NCI-H1417 treated with DMSO at 0.1 percent for 48 hours (cell line): ENCODE measurements at places on chromosomes 4 and X.

- no peak for DNase-seq
Measured at GRCh38 chr4:153535772-153536513, 69.8 kb downstream of the TMEM131L start.

DNA sequence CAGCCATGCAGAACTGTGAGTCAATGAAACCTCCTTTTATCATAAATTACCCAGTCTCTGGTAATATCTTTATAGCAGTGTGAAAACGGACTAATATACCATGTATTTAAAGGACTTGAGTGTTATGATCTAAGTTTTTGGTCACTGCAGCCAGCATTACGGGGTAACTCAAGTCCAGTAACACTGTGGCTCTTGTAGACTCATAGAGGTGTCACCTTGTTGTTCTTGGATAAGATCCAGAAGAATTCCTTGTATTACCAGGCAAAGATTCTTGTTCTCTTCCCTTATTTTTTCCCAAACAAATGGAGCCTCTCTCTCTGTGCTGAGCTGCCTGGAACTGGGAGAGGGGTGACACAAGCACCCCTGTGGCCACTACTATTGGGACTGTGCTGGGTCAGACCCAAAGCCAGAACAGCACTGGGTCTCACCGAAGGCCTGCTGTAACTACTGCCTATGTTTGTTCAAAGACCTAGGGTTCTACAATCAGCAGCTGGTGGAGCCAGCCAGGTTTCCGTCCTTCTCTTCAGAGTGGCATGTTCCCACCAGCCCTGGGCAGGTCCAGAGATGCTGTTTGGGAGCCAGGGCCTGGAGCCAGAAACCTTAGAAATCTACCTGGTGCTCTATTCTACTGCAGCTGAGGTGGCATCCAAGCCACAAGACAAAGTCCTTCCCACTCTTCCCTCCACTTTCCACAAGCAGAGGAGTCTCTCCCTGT, 43.7 kb upstream of the MED14 start:
- DNase-seq = no peak

- DNase-seq = no peak
Measured at GRCh38 chrX:99703473-99703872, 706.6 kb downstream of the PCDH19 start.

GRCh38 chrX:38636949-38637819, 75.8 kb downstream of the TSPAN7 start:
- DNase-seq = no peak

GRCh38 chrX:38803588-38804431, 2.6 kb downstream of the MID1IP1 start:
- peak; percentile 39 for DNase-seq

DNA sequence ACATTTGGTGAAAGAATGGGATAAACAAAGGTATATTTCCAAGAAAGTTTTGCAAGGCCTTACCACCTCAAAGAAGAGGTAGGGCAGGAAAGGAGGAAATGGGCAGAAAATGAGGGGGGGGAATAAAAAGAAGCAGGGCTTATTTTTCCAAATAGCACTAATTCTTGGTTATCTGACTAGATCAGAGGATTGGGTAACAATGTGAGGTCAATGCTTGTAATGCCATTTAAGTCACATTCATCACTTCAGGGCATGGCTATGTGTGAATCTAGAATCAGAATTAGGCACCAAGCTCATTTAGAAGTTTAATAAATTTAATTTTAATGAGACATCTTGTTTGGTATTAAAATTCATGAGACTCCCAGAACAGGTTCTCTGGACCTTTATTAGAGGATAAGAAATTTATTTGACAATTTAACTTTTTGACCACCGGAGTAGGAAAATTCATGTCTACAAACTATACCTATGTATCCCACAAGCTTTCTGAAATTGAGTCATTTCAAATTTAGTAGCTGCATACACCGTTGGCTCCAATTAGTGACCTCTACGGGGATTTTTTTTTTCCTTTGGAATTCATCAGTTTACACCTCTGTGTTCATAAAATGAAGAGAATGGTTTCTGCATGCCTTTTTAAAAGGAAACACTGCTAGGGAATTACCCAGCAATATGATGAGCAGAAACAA, 1.4 kb upstream of the STS start:
- DNase-seq = no peak

GRCh38 chr4:52231526-52231925, 180.4 kb downstream of the SPATA18 start:
- no peak for DNase-seq

DNA sequence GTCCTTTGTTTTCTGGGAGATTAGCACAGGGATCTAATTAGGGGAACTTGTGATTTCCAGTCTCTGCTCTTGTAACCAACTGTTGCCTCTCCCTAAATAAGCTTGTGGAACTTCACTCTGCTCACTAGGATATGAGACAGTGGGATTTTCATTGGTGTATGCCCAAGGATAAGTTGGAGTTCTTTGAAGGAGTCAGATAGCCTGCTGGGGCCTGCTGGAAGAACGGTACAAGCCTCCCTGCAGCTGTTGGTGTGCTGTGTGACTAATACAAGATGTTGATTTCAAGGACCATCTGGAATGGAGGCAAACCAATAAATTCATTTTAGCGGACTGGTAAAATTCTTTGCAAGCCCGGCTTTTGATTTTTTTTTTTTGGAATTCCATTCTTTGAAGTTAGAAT, 167.0 kb downstream of the AASDH start:
- no peak for DNase-seq

GRCh38 chr4:169818063-169818679, 60.4 kb upstream of the HPF1 start:
- no peak for DNase-seq

DNA sequence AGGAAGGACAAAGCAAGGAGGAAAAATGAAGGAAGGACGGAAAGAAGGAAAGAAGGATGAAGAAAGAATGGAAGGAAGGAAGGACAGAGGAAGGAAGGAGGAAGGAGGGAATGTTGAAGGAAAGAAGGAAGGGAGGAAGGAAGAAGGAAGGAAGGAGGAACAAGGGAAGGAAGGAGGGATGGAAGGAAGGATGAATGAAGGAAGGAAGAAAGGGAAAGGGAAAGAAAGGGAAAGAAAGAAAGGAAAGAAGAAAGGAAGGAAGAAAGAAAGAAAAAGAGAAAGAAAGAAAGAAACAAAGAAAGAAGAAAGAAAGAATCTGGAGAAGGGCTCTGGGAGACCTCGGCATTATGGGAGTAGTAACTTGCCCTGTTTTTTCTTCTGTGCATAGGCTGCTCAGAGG, 70.8 kb upstream of the SHISA3 start:
- DNase-seq = no peak

DNA sequence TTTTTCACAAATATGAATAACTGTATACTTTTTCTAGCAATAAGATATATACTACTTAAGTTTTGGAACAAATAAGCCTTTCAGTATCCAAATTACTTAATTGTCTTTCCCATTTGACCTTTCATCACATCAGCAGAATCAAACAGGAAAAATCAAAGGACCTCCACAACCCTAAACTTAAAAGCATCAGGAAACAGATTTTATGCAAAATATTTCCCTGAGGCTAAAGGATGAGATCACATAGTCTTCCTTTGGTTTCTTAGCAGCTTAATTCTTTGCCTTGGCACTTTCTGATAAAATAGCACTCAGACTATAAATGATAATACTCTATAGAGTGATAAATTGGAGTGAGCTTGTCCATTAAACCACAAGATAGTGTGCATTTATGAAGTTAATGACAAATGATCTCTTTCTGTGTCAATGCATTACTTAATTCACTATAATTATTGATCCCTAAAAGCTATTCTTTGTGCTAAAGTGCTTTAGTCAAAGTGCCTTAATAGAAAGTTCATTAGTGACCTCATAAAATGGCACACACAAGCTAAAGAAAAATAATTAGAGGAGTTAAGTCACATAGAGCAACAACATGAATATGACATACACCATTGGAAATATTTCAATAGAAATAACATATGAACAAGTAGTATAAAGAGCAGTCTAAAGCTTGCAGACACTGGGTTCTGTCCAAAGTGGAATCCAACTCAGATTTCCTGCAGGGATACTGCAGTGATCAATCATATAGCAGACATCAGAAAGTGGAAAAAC, 15.7 kb upstream of the NDST3 start:
- DNase-seq = no peak

DNA sequence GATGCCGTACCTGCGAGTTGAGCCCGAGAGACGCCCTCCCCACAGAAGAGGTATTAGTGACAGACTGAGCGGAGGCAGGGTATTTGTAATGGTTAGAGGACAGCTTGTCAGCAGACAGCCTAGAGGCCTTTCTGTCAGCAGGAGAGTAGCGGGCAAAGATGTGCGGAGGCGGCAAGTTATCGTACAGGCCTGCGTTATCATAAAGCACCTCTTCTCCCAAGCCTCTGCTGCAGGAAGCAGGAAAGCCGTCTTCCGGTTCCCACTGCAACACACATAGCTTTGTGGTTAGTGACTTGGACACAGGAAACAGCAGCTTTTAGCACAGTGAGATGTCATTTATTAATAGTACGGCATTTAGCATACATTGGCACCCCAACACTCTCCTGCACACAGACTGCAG, 158.3 kb downstream of the AFAP1 start:
- no peak for DNase-seq

DNA sequence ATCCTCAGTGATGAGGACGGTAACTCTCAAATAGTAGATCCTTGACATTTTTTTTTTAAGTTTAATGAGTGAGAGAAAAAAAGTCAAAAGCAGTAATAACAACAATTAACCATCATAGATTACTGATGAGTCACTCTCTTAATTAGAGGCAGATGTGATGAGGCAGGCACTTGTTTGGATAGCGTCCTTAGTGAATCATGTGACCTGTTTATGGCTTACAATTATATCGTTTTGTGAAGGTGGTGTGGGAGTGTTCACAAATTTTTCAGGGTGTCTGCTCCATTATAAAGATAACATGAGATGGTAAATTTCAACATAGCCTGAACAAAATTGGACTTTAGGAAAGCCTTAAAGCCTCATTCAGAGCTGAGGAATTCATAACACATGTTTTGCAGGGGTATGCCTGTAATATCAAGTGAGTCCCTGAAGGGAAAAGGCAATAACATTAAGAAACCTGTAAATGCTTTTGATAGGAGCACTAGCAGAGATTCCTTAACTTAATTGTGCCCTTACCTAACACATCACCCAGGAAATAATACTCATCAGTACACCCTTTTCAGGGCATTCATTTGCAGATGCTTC, 51.9 kb upstream of the XIAP start:
- DNase-seq = no peak

DNA sequence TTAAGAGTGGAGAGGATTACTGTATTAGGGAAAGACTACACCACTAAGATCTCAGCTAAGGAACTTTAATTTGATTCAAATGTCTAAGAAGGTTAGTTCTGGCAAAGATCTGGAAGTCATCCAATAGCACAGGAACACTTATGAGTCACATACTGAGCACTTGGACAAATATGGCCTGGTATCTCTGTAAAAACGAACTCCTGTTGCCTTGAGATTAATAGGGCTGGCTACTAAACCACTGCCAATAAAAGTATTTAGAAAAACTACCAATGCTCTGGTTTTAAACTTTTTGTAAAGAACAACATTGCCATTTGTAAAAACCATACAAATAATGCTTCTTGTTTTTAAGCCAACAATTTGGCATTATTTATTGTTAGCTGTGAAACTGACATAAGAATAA, 70.5 kb downstream of the SEC24D start:
- no peak for DNase-seq

- DNase-seq = peak; percentile 45
Measured at GRCh38 chrX:9342561-9343051, 122.3 kb upstream of the TBL1X start.

- DNase-seq = no peak
Measured at GRCh38 chr4:55099816-55100215, 25.6 kb downstream of the KDR start.

DNA sequence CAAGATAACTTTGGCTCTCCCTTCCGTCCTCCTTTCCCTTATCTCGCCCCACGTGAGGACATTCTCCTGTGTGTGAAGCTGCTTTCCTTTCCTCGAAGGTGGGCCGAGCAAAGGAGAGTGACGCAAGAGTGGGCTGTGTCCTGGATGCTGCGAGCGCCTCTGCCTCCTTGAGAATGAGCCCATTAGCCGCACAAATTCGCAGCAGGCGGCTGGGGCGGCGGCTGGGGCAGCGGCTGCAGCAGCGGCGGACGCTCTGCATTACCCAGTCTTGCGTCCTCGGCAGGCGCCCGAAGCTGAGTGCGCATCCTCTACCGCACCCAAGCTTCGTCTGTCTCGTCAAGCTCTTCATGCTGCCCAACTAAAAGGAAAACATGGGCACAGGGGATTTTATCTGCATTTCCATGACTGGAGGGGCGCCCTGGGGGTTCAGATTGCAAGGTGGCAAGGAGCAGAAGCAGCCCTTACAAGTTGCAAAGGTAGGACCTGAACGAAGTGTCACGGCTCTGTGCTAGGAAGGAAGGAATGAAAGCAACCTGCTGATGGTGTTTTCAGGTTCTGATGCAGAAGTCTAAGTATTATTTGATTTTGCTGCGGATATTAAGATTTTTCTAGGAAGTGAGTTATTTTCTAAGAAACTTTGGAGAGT, at the start of gene SYNPO2:
SYNPO2 (plus strand) TSS at position 189 of the 646 bp plus-strand sequence; CDS start at position 372, 183 bp downstream.
- peak; percentile 35 for DNase-seq

DNA sequence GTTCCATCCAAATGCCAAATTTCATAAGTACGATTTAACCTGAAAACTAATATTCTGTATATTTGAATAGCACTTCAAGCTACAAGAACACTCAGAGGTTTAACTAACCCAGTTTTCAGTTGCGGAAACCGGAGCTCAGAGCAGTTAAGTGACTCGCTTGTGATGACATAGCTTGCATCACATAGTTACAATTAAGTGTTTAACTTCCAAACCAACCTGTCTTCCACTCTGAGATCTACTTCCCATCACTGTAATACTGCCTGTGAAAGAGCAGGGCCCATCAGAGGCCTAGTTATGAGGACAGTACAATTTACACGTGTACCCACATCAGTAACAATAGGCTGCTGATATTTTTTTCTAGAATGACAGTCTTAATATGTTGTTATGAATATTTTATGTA, 120.3 kb downstream of the MAD2L1 start:
- no peak for DNase-seq

DNA sequence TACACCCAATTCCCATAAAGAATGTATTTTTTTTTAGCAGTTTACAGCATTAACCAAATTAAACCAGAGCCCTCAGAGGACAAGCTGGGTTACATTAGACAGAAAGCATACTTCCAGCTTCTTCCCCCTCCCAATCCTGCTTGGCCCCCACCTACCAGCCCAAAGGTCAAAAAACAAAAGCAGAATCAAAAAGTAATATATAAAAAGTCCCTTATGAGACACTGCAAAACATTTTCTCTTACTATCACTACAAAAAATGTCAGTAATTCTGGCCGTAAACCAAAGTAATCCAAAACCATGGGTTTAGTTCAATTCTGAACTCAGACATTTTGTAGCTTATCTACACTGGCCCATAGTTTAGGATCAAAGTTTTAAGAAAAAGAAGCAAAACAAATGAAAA, 38.0 kb downstream of the APBB2 start:
- no peak for DNase-seq

- no peak for DNase-seq
Measured at GRCh38 chrX:124209792-124210576, 122.5 kb upstream of the TEX13D start.

DNA sequence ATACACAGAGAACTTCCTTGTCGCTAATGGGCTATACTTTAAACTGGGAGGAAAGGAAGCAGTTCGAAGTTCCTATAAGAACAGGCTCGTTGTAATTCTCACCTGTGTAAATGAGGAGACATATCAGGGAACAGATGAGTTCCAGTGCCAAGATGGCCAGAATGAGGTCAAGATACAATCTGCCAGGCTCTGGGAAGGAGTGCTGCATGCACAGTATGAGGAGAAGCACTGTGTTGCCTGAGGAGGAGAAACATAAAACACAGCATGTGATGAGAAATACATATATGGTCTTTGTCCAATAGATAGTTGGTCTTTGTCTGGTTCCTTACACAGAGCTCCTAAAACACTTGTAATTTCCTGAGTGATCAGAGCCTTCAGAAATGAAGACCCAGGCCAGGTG, 24.3 kb downstream of the TMEM192 start:
- DNase-seq = no peak
